Fibroblast of the aortic adventitia (primary cell): ENCODE measurements at places on chromosomes 11 and 22.

GRCh38 chr11:10900681-10901415 lies 43.0 kb upstream of the ZBED5 start:
- no peak for DNase-seq

GRCh38 chr22:47408409-47408808 lies 646.0 kb downstream of the TBC1D22A start:
- DNase-seq: no peak

- no peak for DNase-seq
These were observed 689 bp upstream of the SART1 start for GRCh38 chr11:65960824-65961266.

DNA sequence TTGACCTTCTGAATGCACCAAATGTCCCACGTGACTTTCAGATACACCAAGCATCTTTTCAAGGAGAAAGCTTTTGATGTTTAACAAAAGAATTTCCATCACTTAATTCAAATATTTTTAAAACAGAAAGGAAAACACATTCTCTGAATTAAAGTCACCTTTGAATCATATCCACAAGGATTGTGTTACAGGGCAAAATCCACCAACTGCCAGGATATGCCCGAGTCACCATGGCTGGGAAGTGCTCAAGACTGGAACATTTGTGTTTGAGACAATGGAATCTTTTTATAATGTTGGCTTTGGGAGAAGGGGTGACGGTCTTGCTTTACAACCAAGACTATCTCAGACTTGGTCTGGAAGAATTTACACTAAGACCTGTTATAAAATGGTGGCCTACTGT lies 40.8 kb downstream of the BID start:
- peak; percentile 29 for DNase-seq

DNA sequence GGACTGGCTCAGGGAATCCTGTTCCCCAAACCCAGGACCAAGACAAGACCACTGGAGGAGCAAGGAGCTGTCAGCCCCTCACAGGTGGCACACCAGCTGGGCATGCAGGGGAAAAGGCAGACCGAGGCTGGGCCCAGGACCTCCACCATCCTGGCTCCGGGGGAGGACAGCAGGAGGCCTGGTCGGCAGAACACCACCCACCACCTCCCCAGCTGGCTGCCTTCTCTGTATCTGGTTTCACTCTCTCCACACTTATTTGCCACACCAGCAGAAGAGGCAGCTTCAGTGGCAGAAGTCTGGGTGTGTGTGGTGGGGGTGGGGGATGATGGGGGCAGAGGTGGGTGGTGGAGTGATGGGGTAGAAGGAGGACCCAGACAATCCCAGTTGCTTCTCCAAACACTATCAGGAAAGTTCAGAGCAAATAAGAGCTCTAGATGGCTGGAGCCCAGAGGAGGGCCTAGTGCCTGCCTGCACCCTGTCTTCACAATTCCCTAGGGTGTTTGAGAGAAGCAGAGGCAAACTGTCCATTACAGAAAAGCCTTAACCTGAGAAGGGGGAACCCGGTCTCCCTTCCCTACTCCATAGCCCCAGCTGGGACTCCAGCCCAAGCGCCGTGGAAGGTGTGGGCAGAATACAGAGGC lies 51.9 kb upstream of the CDON start:
- no peak for DNase-seq

GRCh38 chr11:34208266-34209135 lies 103.1 kb downstream of the NAT10 start:
- DNase-seq: peak; percentile 59

DNA sequence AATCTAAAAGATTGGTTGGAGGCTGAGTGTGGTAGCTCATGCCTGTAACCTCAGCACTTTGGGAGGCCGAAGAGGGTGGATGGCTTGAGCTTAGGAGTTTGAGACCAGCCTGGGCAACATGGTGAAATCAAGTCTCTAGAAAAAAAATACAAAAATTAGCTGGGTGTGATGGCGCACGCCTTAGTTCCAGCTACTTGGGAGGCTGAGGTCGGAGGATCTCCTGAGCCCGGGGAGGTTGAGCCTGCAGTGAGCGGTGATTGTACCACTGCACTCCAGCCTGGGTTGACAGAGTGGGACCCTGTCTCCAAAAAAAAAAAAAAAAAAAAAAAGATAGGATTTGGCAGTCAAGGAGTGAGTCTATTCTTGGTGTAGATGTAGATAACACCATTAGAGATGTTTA lies 10.6 kb downstream of the FOLR1 start:
- DNase-seq: no peak

DNA sequence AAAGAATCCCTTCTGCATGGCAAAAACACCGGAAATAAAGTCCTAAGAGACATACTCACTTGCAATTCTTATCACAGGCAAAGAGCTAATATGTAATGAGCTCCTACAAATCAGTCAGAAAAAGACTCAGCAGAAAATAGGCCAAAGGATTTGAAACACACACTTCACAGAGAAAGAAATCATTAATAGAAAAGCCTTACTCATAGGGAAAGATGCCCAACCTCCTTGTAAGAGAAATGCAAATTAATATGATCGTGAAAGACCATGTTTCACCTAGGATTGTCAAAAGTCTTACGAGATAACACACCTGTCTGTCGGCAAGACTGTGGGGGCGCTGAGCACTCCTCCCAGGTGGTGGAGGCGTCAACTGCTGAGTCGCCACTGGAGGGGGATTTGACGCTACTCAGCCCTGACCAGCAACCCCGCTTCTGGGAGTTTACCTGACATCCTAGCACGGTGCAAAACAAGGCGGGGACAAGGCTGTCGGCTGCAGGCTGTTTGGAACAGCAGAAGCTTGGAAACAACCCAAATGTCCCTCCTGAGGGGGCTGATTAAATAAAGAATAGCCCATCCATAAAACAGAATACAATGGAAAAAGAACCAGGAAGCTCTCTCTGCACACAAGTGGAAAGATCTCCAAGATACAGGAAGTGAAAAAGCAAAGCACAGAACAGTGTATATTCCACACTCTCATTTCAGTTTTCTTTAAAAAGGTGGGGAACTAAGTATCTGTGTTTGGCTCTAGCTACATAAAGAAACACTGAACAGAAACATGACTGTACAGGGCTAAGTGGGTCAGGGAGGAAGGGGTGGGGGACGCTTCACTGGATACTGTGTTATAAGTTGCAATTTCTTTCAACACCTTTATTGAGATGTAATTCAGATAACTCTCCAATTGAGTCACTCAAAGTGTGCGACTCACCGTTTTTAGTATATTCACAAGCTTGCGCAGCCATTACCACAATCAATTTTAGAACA lies 11.5 kb downstream of the CSNK1E start:
- DNase-seq: peak; percentile 72

- DNase-seq: no peak
These were observed 403.0 kb downstream of the TBC1D22A start for GRCh38 chr22:47165338-47166032.

- no peak for DNase-seq
These were observed 61.6 kb downstream of the ZBTB16 start for GRCh38 chr11:114121138-114121537.

DNA sequence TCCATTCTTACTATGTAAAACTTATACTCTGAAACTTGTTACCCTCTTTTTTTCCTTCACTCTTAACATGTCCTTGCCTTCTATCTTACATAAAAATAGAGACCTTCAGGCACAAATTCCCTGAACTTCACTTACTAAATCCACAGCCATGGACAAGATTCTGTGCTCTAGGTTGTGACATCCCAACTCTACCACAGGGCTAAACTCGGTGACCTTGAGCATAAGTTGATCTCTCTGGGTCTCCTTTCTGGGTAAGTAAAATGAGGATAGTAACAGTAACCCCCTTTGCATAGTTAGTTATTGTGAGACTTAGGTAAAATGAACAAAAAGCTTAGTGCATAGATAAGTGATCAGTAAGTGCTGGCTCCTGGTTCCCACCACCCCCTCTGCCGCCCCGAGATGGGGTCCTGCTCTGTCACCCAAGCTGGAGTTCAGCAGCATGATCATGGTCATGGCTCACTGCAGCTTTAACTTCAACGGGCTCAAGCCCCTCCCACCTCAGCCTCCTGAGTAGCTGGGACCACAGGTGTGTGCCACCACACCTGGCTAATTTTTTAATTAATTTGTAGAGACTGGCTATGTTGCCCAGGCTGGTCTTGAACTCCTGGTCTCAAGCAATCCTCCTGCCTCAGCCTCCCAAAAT lies 20.1 kb downstream of the C11orf58 start:
- DNase-seq: no peak

GRCh38 chr11:16863389-16863788 lies 124.9 kb downstream of the C11orf58 start:
- DNase-seq: no peak

GRCh38 chr11:70482529-70482917 lies 84.2 kb downstream of the CTTN start:
- DNase-seq: peak; percentile 31

- peak; percentile 96 for DNase-seq
These were observed 1.2 kb upstream of the ARHGEF12 start for GRCh38 chr11:120334894-120335462.

- no peak for DNase-seq
These were observed 46.8 kb downstream of the CTTN start for GRCh38 chr11:70445091-70445490.

DNA sequence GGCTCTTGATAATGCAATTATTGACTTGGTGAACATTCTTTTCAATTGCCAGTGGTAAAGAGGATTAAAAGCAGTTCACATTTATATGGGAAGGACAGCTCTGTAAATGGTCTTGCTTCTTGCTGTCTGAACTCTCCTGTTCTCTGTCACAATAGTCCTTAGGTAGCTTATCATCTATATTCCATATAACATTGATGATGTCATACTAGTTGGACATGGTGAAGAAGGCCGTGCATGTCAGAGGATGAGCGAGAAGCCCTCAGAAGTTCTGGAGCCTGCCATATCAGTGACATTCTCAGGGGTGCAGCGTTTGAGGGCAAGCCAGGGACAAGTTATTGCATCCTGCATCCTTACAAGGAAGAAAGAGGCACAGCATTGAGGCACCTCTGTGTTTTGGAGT lies 2.6 kb upstream of the CHKB start:
- no peak for DNase-seq

DNA sequence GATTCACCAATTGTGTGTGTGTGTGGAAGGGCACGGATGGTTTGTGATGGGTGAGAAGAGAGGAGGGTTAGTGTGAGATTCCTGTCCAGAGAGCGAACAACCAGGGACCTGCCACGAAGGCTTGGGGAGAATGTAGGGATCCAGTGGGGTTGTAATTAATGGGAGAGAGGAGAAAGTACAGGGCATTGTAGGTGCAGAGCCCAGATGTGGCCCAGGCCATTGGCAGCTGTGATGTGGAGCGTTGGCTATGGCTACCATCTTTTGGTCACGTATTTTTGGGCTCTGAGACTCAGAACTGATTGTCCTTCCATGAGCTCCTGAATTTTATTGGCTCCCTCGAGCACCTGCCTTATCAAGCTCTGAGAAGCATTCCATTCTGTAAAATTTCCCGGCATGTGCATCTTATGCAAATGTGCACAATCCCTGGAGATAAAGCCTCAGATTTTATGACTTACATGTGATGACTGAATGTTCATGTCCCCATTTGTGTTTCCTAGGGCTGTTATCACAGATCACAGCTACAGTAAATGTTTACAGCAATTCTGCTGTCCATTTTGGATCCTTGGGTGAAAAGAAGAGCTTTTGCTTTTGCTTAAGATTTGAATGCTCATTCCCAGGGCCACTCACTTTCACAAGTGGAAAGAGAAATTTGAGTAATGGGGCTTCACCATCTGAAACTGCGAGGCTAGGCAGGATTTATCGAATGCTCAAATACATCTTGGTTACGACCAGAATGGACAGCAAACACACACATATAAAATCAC lies 33.1 kb downstream of the SLC5A1 start:
- DNase-seq: no peak

DNA sequence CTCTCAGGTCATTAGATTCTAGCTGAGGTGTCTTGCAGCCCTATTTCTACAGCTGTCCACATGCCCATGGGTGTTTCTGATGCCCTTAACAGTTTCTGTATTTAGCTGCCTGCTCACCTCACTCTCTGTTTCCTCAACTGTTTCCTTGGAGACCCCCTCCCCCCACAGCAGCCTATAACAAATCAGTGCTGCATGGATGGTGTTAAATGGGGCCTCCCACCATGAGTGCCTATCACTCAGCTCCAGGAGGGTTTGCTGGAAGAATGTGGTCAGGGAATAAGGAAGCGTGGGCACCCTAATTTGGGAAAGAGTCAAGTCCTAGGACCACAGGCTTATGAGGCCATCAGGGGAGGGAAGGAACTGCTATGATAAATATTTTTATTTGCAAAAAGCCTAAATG lies 8.6 kb downstream of the KLHL35 start:
- DNase-seq: no peak

DNA sequence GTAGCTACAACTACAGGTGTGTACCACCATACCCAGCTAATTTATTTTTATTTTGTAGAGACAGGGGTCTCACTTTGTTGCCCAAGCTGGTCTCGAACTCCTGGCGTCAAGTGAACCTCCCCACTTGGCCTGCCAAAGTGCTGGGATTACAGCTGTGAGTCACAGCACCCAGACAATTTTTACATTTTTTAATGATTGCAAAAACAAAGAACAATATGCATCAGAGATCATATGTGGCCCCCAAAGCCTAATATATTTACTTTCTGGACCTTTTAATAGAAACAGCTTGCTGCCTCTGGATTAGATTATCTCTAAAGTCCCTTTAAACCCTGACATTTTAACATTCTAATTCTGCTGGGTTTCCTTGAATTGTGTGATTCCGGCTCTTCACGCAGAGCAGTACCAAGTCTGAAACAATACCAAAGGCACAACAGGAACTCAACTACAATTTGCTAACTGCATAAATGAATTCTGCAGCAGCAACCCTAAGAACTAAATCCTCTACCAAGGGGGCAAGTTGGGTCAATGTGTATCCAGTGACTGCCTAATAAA lies 25.0 kb downstream of the RAB30 start:
- peak; percentile 63 for DNase-seq

- DNase-seq: no peak
These were observed 325.1 kb downstream of the DLG2 start for GRCh38 chr11:85301895-85302678.

DNA sequence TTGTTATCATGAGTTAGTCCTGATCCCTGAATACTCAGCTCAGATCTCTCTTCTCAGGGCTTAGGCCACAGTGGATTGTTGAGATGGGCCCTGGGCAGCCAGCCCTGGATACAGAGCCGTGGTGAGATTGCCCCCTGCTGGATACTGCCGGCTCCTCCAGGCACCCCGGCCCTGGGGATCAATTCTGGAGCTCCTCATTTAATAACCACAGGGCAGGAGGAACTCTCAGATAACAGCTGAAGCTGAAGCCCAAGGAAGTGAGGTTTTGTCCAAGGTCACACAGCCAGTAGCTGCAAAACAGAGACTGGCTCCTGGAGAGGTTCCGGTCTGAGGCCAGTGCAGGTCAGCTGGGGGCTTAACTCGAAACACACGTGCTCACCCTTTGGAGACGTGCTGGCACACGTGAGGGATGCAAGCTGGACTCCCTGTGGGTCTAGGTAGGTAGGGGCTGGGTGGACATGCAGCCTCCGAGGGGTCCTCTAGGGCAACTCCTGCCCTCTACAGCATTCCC lies 16.0 kb downstream of the USH1C start:
- peak; percentile 43 for DNase-seq
